ENCODE measurements at places on chromosomes 2 and 18.

- no peak for DNase-seq
These were observed 183.2 kb upstream of the SIX2 start for GRCh38 chr2:45192481-45192880.

DNA sequence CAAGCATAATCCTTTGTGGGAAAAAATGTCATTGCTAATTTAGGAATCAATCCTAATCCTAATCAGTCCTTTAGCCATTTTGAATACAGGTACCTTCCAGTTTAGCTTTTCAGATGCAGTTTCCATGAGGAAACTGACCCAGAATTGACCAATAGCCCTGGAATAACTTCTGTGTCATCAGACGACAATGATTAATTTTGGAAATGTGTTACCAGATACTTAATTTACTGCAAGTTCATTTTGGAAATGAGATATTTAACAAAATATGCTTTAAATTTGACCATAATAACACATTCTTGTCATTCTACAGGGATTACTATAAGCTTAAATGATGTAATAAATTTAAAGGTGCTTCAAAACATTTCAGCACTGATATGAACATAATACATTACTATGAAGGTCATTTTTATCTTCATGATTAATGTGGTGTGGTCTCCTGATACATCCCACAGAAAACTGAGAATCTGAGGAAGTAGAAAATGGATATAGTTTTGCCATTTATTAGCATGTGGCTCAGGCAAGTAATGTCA lies 129.8 kb upstream of the SH3BP4 start:
- no peak for DNase-seq

DNA sequence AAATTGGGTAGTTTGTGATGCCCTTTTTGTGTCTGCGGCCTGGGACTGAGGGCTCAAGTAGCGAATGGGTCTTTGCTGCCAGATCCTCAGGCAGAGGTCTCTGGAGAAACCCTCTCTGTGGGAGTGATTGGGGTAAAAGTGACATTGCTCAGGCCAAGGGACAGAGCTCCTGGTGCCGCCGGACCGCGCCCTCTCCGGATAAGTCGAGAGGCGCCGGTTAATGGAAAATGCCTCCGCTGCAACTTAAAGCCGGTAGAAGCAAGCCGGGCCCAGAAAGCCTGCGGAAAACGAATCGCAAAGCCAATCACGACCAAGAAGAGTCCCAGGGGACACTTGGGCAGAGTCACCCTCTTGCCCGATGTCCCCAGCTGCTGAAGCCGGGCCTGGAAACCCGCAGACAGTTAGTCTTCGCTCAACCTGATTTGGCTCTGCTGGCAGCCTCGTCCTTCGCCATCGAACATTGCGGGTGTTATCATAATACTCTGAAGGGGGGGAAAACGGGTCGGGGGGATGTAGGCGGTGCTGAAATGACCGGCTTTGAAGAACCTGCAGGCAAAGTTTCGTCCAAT lies 352 bp upstream of the HOXD12 start:
- DNase-seq: no peak

- DNase-seq: no peak
These were observed 34.9 kb downstream of the SULT1C2 start for GRCh38 chr2:108323619-108324018.

- no peak for DNase-seq
These were observed 4.4 kb upstream of the KLHL29 start for GRCh38 chr2:23380562-23381065.

DNA sequence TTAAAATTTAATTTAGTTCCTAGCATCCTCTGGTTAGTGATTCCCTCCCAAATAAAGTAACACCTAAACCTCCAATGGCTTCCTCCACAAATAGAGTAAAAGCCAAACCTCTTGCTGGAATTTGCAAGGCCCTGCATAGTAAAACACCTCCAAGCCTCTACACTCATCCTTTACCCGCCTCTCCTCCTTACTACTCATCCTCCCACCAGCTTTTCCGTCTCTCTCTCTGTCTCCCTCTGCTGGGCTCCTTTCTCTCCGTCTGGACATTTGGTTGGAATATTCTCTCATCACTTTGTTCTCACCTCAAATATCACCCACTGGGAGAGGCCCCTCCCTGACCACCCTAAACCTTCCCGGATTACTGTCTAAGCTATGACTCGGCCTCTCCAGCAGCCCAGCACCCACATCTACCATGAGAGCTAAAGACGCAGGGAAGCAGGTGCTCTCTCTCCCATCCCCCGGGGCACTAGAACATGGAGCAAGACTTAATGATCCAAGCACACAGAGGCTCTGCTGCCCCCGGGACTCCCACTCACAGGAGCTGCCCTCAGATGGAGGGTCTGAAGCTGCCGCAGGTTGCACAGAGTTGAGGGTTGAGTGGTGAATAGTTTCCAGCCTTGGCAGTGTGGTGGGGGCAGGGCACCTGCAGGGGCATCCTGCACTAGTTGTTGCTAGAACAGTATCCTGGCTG lies 167.2 kb downstream of the FBXO15 start:
- DNase-seq: no peak

DNA sequence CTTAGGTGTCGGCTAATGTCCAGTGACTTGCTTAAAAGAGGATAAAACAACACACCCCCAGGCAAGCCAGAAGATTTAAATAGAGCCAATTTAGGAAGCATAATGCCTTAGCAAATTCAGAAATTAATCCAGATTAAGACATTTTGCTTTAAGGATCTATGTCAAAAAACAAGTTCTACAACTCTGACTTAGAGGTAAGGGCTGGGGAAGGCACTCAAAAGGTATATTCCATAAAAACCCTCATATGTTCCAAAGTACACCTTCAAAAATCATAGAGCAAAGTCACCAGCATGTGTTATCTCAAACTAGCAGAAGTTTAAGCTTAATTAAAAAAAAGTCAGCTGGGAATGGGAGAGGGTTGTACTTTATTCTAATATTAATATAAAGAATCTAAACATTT lies 206.4 kb downstream of the NOL4 start:
- no peak for DNase-seq

GRCh38 chr2:166411473-166412230 lies 35.9 kb upstream of the SCN9A start:
- DNase-seq: no peak

DNA sequence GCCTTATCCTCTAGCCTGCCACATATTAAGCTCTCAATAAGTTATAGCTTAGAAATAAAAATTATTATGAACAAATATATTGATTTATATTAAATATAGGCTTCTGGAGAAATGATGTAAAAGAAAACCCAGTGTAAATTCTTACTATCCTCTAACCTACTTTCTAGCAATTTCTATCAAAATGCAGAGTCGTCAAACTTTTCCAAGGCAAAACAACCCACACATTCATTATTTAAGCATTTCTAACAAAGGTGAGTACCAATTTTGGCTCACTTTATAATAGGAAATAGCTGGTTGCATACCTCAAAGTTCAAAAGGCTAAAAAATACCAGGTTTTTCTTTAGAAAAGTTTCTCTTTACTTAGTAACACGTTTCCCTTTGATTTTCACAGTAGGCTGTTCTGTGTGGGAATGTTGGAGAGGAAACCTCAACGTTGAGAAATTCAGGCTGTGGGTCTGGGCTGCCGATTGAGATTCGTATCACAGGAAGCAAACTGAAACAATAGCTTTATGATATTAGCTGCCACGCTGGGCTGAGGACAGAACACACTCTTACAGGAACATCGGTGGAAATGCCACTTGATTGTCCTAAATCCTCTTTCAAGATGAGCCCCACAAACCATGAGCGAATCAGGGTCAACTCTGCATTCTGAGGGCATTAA lies 53.0 kb downstream of the EPAS1 start:
- DNase-seq: no peak

GRCh38 chr2:160752475-160753330 lies 259.1 kb upstream of the RBMS1 start:
- no peak for DNase-seq

- no peak for DNase-seq
These were observed 65.2 kb upstream of the ST8SIA5 start for GRCh38 chr18:46821856-46822711.

- peak; percentile 93 for DNase-seq
These were observed at the start of gene FOSL2 for GRCh38 chr2:28392297-28393113. FOSL2 (plus strand) TSS chr2:28392858; CDS start chr2:28393721, 863 bp downstream.

DNA sequence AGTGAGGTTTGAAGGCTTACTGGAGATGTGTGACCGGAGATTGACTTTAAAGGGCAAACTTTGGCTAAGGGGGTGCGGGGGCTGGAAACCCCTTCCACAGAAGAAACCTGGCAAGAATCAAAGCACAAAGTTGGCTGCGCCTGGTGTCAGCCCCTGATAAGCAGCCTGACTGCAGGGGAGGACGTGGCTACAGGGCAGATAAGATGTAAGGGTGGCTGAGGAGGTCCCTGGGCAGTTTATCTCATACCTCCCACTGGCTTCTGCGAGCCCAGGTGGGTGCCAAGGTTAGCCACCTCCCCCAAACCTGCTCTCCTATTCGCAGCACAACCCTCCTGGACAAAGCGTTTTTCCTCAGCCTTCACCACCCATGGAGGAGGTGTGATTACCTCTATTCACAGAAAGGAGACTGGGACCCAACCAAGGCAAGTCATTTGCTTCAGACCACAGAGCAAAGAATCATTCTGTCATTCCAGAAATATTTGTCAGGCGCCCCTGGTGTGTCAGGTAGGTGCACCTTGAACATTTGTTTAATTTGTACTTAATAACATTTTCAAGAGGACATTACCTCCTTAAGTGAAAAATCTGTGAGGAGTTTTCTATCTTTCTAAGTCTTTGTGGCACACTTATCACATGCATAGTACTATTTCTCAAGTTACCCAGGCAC lies 73.1 kb upstream of the IL1R1 start:
- no peak for DNase-seq

DNA sequence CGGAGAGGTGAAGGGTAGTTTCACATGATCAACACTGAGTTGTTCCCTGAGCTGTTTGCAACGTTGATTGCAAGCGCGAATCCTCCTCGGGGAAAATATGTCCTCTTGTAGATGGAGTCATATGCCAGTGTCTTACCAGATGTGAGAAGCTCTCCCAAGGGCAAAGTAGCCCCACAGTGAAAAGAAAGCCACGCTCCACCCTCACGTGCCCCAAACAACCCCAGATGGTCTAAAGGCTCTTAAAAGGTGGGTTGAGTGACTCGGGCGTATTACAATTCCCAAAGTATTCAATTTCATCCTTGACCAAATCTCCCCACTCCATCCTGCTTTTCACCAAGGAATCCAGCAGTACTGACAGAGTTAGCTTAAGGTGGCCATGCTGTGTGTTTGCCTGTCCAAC lies 332.1 kb upstream of the SOX11 start:
- DNase-seq: no peak

- DNase-seq: no peak
These were observed 162.7 kb downstream of the WDPCP start for GRCh38 chr2:63425606-63426005.

GRCh38 chr18:57278933-57279332 lies 73.4 kb upstream of the ST8SIA3 start:
- DNase-seq: no peak

- DNase-seq: no peak
These were observed 6.7 kb upstream of the SDC1 start for GRCh38 chr2:20231598-20232026.

DNA sequence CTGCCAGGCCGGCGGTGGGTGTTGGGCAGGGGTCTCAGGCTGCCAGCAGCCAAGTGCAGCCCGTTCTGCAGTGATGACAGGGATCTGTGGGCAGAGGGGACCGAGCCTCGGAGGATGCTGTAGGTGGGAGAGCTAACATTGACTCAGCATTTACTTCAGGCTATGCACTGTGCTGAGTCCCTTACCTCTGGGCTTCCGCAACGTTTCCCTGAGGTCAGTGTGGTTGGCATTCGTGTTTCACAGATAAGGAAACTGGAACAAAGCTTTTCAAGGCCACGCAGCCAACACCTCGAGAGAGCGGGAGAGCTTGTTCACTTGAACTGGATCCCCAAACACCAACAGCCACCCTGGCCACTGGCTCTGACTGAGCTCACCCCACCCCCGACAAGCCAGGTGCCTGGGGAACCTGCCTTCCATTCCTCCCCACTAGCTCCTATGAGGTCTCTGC lies 839 bp upstream of the GPR148 start:
- DNase-seq: peak; percentile 19

GRCh38 chr2:190355968-190356644 lies 12.7 kb downstream of the INPP1 start:
- DNase-seq: no peak

DNA sequence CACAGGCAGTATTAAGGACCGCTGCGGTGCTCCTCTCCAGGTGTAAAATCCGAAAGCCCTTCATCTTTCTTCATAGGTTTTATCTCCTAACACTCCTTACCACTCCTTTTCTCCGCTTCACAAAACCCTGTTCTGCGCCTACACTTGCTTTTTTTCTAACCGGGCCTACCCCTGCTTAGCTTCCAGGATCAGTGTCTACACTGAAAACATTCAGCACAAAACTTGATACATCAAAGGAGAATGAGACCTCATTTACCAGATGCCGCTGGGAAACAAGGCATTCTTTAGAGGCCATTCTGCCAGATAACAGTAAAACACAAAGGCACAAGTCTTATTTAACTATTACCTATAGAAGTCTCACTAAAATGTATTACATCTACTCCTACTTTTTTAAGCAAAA lies 13.1 kb downstream of the CHST10 start:
- DNase-seq: no peak

GRCh38 chr2:183476490-183476889 lies 352.2 kb downstream of the NUP35 start:
- no peak for DNase-seq
